Neural crest cell (in vitro differentiated cells): ENCODE measurements at places on chromosomes 12 and 14.
A peak's percentile ranks its signal among the peaks of the same experiment; 100 is the strongest.

GRCh38 chr12:46389031-46389616 lies 16.6 kb upstream of the SLC38A2 start:
- DNase-seq, result no peak

- no peak for DNase-seq
These were observed 20.7 kb downstream of the LGR5 start for GRCh38 chr12:71460318-71460717.

- DNase-seq, result no peak
These were observed 149.4 kb upstream of the HIF1A start for GRCh38 chr14:61545726-61546455.

- DNase-seq, result no peak
These were observed 112.0 kb downstream of the SLC5A8 start for GRCh38 chr12:101097829-101098580.

GRCh38 chr12:43284486-43285158 lies 267.4 kb downstream of the ADAMTS20 start:
- no peak for DNase-seq

DNA sequence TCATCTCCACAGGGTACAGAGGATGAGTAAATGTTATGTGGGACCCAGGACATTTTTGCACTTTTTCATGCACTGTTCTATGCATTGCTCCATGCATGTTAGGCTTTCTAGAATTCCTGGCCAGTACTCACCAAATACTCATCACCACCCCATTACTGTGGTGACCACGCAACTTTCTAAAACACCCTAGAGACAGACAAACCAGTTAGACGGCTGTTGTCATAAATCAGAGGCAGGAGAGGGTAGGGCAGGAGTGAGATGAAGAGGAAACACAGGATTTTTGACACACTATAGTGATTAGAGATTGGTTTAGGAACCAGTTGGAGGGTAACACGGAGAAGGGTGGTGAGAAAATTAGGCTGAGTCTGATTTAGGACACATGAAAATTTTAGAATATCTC lies 59.3 kb downstream of the IFNG start:
- no peak for DNase-seq

GRCh38 chr12:74551291-74551690 lies 13.7 kb downstream of the ATXN7L3B start:
- DNase-seq, result no peak

DNA sequence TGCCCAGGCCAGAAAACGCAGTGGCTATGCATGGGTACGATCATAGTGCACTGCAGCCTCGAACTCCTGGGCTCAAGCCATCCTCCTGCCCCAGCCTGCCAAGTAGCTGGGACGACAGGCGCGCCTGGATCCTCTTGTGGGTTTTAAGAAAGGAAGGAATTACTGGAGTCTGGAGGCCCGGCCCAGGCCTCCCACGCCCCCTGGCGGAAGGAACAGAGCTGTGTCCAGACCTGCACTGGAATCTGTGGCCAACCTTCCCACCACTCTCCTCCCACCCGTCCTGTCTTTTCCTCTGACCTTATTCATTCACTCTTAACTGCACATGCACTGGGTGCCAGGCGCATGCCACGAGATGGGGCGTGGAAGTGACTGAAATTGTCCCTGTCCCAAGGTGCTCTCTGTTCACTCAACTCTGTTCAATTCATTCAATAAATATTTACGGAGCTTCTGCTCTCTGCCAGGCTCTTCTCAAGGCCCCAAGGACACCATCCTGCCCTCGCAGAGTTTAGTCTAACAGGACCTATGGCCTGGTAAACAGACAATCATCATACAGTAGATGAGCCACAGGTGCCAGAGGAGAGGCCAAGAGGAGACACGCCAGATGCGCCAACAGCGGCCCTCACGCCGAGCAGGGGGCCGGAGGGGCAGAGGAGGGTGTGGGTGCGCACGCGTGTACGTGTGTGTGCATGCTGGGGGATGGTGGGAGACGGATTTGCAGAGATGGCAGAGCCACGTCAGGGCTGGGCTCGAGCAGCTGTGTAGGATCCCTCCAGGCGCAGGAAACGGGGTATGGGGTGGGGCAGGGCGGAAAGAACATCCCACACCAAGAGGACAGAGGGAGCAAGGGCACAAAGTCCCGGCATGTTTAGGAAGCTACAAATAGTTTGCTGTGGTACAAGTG lies 13.7 kb upstream of the TMEM106C start:
- peak; percentile 72 for DNase-seq

DNA sequence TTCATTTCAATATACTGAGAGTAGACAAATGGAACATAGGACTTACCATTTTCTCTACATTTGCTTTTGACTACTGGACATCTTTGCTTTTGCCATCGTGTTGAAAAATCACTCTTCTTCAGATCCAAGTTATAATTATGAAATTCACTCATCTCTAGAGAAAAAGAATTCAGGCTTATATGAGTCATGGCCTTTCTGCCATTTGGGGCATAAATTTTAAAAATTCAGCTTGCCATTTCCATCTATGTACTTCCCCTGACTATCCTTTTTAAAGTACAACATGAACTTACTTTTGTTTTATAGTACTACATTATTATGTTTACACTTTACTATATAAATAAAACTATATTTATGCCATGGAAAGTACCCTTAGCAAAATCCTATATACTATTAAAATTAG lies 3.0 kb downstream of the KLRK1 start:
- no peak for DNase-seq

GRCh38 chr12:13288501-13288900 lies 92.0 kb downstream of the EMP1 start:
- DNase-seq, result no peak

- DNase-seq, result no peak
These were observed 164.9 kb downstream of the NAV3 start for GRCh38 chr12:77995436-77996167.

- DNase-seq, result no peak
These were observed 21.5 kb downstream of the PPTC7 start for GRCh38 chr12:110561471-110562201.

- DNase-seq, result no peak
These were observed 4.3 kb downstream of the STRAP start for GRCh38 chr12:15886372-15887042.
